ENCODE measurements at places on chromosomes 7 and 10. TPM values are rescaled to one million over a fixed set of nuclear protein-coding genes. Genes with fewer than 3 reads are reported as not detected.

GRCh38 chr7:121278120-121279021, 50.4 kb upstream of the WNT16 start:
- DNase-seq = no peak

- DNase-seq = no peak
These were observed 127.8 kb upstream of the RSU1 start for GRCh38 chr10:16944986-16945385.

- DNase-seq = no peak
These were observed 714.1 kb downstream of the CNTNAP2 start for GRCh38 chr7:146830686-146831085.

GRCh38 chr10:104581884-104582601, 59.0 kb upstream of the SORCS3 start:
- no peak for DNase-seq

DNA sequence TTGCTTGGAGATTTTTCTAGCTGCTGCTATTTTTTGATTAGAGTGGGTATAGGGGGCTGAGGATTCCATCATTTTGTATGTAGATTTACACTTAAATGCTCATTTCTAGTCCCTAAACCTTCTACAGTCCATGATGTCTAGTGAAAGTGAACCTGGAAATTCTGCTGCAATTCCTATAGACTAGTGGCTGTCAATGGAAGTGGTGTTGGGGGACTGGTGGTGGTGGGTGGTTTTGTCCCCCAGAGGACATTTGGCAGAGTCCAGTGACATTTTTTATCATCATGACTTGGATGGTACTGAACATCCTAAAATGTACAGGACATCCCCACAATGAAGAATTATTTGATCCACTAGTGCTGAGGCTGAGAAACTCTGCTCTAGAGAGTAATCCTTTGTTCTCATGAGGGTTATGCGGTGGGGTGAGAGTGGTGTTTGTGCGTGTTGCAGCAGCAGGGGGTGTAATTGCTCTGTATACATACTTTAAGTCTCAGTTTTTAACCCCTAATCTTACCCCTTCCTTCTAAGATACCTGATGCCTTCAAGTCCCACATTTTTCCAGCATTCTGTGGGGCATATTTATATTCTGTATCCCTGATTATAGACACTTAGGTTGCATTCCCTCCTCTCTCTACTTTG, 35.0 kb downstream of the KIF11 start:
- DNase-seq = no peak

DNA sequence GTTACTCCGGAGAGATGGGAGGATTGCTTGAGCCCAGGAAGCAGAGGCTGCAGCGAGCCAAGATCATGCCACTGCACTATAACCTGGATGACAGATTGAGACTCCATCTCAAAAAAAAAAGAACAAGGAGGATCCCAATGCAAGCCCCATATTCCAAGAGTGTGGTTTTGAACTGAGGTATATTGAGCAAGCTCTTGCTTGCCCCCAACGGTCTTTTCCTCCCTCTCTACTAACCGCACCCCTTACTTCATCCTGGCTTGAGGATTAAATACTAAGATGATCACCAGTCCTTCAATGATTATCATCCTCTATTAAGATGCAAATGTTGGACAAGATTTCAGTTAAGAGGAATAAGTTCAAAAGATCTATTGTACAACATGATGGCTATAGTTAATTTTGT, 12.5 kb upstream of the SRGN start:
- DNase-seq = no peak

- no peak for DNase-seq
These were observed 251.0 kb upstream of the IMMP2L start for GRCh38 chr7:111813306-111813705.

- no peak for DNase-seq
These were observed 19.7 kb upstream of the FKBP9 start for GRCh38 chr7:32937344-32938174.

- peak; percentile 68 for DNase-seq
These were observed 86.6 kb downstream of the STRA8 start for GRCh38 chr7:135320268-135320667.

DNA sequence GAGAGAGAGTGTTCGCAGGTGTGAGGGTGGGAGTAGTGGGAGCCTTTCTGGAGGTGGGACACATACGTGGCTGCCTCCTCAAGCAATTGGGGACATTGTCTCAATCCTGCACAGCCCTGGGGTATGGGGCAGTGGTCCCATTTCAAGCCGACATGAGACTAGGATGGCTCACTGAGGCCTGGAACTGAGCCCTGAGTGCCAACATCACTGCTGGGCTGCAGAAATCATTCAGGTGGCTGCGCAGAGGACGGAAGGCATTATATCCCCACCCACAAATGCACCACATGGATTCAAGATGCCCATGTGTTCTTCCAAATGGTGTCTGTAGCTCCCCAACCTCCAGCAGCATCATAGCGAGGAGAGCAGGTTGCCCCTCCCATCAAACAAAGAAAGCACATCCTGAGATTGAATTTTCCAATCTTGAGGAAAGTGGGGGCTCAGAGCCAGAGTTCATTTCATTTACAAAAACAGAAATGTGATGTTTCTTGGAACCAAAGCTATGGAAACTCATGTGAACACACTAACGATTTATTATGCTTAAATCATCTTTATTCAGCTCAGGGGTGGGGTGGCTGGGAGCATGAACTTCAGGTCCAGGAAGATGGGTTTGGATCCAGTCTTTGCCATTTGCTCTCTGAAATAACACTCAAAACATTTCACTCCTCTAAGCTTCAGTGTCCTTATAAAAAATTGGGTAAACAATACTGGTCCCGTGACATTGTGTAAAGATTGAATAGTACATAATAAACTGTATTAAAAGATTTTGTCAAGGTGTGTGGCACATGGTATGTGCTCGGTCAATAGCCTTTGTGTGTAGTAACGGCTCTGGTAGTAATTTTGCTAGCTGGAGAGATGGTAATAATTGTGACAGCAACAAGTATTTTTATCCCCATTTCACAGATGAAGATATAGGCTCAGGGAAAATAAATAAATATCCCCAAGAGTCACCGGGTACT, 4.6 kb downstream of the SFTPA2 start:
- no peak for DNase-seq

- DNase-seq = no peak
These were observed 114.0 kb downstream of the RAB18 start for GRCh38 chr10:27618036-27618615.

- no peak for DNase-seq
These were observed 399.0 kb downstream of the HGF start for GRCh38 chr7:81370822-81371221.

DNA sequence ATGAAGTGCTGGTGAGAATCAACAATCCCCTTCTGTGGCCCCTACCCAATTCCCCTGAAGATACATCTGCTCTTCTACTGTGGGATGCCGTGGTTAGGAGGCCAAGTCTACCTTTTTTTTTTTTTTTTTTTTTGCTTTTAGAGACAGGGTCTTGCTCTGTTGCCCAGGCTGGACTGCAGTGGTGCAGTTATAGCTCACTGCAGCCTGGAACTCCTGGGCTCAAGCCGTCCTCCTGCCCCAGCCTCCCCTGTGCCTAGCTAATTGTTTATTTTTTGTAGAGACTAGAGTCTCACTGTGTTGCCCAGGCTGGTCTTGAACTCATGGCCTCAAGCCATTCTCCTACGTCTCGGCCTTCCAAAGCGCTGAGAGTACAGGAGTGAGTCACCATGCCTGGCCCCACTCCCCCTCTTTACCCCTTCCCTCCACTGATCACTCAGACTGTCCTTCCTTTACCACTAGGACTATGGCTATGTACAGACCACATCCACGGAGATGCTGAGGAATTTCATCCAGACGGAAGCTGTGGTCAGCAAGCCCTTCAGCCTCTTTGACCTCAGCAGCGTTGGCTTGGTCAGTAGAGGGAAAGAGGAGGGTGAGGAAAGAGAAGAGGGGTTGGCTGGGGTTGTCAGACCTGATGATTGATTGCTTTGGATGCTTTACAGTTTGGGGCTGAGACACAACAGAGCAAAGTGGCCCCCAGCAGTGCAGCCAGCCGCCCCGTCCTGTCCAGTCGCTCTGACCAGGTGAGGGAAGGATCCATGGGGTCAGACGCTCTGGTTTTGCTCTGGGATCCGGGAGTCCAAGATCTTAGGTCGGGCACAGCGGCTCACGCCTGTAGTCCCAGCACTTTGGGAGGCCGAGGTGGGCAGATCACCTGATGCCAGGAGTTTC, 1.8 kb downstream of the AP4M1 start:
- no peak for DNase-seq

DNA sequence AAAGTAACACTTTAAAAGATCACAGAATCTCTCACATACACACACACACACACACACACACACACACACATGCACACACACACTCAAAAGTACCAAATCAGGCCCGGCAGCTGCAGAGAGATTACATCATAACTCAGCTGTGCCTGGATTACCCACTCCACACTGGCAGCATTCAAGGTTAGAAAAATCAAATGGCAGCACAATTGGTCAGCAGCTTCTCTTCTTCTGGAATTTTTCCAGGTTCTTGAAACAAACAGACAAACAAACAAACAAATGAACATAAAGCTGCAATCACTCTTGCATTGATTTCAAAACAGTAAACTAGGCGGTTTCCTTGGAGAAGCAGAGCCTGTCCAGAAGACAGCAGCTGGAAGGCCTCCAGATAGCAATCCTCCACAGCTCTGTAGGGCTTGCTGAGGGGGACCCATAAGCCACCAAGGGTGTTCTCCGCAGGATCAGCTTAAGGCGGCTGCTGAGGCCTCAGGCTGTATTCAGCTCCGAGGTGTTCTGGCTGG, 24.5 kb upstream of the FAM133B start:
- DNase-seq = no peak

GRCh38 chr7:17158261-17158660, 140.2 kb upstream of the AHR start:
- DNase-seq = no peak

GRCh38 chr10:43198682-43199005, 60.4 kb downstream of the CSGALNACT2 start:
- peak; percentile 8 for DNase-seq

- no peak for DNase-seq
These were observed 55.7 kb upstream of the OGDHL start for GRCh38 chr10:49817845-49818244.

The ADK gene
- 13.8 TPM for total RNA-seq

The C7orf33 gene
- not detected for total RNA-seq

DNA sequence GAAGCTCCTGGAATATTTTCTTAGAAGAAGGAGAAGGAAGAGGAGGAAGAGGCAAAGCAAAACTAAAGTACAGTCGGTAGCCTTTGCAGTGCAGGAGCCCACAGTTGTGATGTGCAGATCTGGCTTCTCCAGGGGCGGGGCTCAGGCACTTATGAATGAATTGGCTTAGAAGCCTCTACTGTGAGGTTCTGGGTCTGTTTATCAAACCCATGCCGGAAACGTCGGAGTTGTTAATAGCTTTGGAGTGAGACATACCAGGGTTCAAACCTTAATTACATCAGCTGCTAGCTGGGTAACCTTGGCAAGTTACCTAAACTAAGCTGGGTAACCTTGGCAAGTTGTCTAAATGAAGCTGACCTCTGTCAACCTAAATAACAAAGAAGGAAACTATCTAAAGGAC, 89.3 kb upstream of the PITRM1 start:
- DNase-seq = no peak

The PODXL gene
- 25.6 TPM for total RNA-seq

The CDCA7L gene
- total RNA-seq = 33.7 TPM

GRCh38 chr7:122762071-122762470, 59.3 kb upstream of the RNF148 start:
- no peak for DNase-seq

The HHEX gene
- total RNA-seq = 4.0 TPM

The AMPH gene
- total RNA-seq = 1.2 TPM

- DNase-seq = no peak
These were observed 143.4 kb downstream of the CELF2 start for GRCh38 chr10:11161096-11161495.

GRCh38 chr10:21039721-21040120, 142.6 kb upstream of the NEBL start:
- DNase-seq = no peak

GRCh38 chr10:86782701-86783418, 26.4 kb downstream of the BMPR1A start:
- DNase-seq = no peak

DNA sequence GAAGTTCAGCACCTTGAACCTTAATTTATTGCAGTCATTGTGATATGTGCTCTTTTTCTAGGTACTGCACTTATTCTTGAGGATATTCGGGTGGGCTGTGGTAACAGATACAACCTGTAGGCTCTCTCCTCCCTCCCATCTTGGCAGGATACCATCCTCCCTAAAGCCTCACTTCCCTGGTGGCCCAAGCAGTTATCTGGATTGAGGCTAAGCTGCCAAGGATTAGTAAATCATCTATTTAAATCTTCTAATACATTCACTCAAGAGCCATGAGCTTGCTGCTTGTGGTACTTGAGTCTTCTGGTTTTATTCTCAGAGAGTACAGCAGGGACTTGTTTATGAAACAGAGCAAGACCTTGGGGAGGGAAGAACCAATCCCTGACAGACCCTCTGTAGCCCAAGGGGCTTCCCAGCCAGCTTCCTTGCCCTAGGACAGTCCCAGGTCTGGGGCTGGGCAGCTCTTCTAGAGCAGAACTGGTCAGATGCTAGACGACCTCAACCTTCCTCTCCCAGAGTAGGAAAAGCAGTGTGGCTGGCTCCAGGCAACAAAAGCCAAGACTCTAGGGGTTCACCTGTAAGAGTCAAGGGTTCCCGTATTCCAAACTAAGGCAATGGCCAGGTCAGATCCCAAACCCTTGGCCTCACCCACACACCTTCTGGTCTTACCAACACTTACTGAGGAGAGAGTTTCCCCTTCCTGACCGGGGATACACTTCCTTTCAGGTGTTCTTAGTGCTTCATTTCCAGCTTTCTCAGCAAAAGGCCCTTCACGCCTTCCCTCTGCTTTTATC, 21.3 kb downstream of the WNT8B start:
- DNase-seq = no peak

DNA sequence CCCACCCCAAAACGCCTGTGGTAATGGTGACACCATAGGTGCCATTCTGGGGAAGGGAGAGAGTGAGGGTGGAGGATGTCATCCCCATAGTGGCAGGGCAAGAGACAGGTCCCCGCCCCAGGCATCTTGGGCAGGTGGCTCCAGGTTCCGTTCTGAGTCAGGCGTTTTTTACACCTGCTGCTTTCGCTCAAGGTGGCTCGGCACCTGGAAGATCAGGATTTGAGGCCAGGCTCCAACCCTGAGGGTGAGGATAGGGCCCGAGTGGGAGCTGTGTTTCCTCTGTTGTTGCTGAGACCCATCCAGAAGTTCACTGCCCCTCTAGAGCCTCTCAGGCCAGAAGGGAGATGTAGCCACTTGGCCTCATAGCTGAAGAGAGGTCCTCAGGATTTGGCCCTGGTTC, 36.6 kb upstream of the DUSP5 start:
- DNase-seq = no peak

DNA sequence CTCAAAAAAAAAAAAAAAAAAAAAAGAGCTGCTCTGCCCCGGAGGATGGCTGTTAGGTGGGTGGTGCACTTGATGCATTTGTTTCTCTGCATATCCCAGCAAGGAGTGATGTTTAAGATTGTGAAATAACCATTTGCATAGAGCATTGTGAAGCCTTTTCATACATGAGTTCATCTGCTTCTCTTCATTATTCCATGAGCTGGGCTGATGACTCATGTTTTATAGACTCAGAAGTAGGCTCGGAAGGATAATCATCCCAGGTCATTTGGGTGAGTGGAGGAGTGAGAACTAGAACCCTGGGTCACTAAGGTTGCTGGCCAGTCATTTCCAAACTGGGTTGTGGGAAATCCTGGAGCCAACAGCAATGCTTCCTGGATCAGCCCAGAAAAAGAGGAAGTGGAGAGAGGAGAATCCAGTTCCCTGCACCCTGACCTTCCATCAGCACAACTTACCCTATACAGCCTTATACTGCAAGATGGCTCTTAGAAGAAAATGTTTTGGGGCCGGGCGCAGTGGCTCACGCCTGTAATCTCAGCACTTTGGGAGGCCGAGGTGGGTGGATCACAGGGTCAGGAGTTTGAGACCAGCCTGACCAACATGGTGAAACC, 45.3 kb downstream of the TACC2 start:
- DNase-seq = no peak

The FAM13C gene
- total RNA-seq = 4.2 TPM

The CCL24 gene
- total RNA-seq = 3.4 TPM
